ENCODE measurements at places on chromosomes 4 and X. TPM values are rescaled to one million over a fixed set of nuclear protein-coding genes. Genes with fewer than 3 reads are reported as not detected.

DNA sequence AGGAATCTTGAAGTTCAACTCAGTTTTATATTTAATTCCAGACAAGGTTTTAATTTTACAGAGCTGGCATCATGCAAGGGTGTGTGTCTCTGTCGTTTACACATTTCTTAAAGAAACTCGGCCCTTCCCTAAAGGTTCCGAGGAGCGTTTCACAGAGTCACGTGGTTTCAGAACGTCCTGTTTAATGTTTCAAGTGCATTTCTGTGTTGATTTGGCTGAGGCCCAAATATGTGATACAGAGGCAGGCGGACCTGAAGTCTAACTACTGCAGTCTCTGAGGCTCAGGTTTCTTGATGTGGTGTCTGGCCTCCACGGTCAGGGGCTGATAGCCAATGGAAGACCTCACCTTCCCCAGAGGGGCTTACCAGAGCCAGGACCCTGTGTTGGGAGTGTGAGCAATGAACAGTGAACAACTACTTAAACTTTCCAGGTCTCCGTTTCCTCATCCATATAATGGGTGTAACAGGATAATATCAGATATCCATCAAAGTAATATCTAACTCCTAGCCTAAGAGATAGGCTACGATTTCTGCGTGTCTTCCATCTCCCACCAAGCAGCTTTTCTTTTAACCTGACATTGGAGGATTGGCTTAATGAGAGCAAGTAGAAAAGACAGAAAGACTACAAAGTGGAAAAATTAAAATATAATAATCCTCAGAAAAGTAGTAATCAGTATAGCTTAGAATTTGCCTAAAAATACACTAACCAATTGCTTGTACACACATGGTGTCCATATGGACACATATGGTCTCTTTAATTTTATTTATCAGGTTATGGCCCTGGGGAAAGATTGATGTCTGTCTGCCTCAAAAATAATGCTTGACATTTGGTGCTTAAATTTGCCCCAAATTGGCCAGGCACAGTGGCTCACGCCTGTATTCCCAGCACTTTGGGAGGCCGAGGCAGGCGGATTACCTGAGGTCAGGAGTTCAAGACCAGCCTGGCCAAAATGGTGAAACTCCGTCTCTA, 50.0 kb upstream of the TRIM2 start:
- DNase-seq: no peak

EFNB1 gene
- 2.3 TPM for total RNA-seq

DNA sequence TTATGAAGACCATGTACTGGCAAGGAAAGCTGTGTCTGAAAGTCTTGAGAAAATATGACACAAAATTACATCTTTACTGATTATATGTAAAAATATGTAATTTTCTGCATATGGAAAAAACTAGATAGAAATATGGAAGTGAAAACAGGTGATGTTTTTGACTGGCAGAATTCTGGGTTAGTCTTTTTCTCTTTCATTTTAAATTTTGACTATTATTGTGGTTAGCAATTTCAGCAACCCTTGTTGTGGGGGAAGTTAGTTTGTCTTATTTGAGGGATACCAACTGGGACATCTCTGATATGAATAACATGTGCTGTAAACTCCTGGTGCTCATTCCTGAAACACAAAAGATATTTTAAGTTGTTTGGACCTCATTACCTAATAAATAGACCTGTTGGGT, 49.9 kb upstream of the CPEB2 start:
- DNase-seq: no peak

DNA sequence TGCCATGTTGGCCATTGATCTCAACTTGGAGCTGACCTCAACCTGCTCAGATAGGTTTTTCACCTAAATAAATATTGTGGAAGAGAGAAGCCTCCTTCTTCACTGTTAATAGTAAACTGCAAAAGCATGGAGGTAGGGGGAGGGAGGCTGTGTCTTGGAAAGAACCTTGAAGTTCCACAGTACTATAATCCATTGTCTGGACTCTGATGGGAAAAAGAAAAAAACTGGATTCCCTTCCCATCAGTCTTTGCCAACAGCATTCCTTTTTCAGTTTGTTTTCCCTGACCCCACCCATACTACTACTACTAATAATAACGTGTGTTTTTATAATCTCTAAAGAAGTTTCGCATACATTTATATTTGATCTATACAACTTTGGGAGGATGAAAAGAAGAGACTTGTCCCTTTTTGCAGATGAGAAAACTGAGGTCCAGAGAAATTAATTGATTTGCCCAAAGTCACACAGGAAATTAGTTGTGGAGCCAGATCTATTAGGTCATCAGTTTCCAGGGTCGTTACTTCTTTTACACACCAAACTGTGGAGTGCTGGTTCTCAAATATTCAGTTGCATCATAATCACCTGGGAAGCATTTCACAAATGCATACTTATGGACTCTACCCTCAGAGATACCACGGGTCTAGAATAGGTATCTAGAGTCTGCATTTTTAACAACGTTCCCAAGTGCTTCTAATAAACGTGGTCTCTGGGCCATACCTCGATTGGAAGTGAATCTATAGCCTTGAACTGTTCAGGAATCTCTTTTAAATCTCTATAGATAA, 59.1 kb downstream of the LUZP4 start:
- no peak for DNase-seq

- DNase-seq: no peak
Measured at GRCh38 chr4:138901177-138901576, 114.4 kb upstream of the NOCT start.

PPEF2 gene
- total RNA-seq: not detected

DNA sequence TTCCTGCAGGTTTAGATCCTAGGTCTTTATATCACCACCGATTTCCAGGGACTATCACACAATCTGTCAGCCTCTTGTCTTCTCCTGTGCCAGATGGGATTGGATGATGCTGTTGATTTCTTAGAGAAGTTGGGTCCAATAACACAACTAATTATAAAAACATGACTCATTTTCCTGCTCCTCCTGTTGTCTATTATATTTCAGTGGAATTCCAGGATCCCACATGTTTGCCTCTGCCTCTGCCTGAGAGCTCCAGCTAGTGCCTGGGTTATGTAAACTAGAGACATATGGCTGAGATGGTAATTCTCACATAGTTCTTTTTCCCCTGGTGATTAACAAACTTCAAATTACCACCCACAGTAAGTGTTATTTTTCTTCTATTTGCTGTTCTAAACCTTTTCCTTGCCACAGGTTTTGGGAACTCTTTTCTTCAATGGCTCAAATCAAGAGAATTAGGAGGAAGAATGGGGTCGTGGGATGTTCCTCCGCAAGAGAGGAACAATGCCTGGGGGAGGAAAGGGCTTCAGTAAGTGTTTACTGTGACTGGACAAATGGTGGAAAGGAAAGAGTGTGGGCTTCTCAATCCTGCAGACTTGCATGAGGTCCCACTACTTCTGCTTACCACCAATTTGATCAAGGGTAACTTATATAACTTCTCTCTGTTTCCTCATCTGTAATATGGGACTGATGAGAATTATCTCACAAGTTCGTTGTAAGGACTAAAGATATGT, 3.4 kb upstream of the HOPX start:
- no peak for DNase-seq

DNA sequence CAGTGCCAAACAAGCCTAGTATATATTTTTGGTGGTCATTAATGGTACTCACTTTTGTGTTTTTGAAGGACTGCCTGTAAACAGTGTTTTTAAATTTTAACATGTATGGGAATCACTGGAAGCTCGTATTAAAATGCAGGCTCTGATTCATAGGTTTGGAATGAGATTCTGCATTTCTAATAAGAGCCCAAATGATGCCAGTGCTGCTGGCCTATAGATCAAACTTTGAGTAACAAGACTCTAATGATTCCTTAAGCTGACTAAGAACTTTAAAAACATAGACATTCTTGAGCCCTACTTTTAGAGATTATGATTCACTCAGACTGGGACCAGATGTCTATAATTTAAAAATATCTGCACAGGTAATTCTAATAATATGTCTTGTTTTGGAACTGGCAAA, 823.2 kb upstream of the LCORL start:
- no peak for DNase-seq

- no peak for DNase-seq
Measured at GRCh38 chrX:2901367-2902036, 27.6 kb downstream of the ARSD start.

DNA sequence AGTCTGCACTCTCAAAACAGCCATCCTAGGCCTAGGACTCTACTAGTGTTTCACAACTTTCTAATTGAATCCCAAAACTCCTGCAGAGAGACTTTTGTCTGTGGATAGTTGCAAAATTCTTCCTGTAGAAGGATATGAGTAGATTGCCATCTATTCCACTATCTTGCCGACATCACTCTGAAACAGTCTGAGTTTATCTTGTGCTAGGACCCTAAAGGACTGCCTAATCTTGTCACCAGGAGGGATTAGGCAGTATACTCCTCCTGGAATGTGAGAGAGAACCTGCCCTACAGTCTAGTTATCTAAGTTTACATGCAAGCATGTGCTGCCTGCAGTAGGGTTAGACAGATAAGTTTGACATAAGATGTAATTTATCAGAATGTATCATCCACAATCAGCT, 1646.6 kb upstream of the PCDH7 start:
- no peak for DNase-seq

DNA sequence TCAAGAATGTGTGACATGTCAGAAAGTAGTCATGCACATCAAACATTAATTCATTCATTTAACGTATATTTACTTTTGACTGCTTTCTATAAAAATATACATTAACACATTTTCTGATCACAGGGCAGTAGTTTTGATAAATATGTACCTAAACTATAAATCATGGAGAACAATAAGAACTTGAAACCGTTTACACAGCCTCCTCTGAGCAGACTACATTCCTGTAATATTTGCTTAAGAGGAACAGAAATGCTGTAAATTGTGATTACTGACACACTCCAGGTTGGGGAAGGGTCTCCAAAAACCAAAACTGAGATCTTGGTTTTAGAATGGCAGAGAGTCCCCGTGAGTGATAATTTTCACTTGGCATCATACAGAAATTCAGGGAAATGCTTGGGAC, 120.7 kb upstream of the PPARGC1A start:
- no peak for DNase-seq

- no peak for DNase-seq
Measured at GRCh38 chr4:16337936-16338335, 111.7 kb upstream of the TAPT1 start.

DNA sequence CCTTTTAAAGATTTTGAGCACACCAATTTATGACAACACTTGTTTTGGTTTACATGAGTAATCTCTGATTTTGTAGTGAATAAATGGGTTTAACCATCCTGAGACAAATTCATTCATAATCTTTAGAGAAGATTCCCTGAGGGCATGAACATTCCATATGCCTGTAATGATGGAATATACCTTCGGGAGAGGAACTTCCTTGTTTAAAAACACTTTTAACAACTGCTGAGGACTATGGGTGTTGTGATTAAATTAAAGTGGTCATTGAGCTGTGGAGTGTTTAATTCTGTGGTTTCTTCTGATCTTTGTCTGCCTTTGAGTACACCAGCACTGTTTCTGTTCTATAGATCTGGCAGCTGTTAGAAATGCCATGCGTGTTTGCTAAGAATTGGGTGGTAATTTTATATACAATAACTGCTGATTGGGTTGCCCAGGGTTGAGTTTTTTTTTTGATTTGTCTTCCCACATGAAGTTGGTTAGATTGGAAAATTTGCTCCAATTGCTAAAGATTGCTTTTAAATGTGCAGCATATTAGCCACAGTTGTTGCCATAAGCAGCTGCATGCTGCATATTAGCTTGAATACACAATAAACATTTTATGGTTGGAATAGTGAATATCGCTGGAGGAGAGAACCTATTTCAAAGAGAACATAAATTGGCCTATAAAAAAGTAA, 86.8 kb downstream of the DCLK2 start:
- no peak for DNase-seq

DNA sequence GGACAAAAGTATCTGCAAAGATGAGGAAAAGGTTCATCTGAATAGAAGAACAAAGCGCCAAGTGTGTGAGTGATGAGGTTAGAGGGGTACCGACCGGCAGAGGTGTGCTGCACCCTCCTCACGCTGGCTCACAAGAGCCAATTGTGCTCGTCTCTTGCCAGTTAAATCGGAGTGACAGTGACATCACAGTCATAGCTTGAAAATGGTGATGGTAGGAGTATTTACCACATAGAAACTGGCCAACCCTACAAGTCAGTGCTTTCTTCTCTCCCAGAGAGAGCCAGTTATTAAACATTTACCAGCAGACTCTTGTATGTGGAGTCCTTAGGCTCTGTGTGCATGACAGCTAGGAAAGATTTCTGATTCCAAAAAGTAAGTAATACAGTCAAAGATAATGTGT, 32.4 kb downstream of the CLDN22 start:
- DNase-seq: no peak

GRCh38 chr4:182825786-182826185, 91.4 kb downstream of the DCTD start:
- DNase-seq: no peak

- no peak for DNase-seq
Measured at GRCh38 chrX:141341341-141341740, 99.0 kb upstream of the SPANXC start.

- no peak for DNase-seq
Measured at GRCh38 chrX:22314692-22315091, 42.0 kb downstream of the CBLL2 start.

GRCh38 chr4:21454201-21454600, 494.4 kb downstream of the KCNIP4 start:
- no peak for DNase-seq

DNA sequence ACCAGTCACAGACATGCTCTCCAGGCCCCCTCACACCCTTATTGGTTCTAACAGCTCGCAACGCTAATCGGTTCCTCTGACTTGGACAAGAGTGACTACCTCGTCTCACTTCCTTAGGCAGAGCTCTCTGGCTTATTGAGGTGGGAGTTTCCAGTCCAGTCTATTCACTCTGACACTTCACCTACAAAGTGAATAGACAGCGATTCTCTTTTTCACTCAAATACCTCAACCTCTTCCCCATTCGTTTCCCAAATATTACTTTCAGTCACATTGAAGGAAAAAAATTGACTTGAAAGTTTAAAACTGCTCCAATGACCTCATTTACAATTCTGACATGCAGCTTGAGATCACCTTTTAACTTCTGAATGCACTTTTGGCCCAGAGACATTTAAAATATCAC, 17.7 kb downstream of the HELT start:
- no peak for DNase-seq

DNA sequence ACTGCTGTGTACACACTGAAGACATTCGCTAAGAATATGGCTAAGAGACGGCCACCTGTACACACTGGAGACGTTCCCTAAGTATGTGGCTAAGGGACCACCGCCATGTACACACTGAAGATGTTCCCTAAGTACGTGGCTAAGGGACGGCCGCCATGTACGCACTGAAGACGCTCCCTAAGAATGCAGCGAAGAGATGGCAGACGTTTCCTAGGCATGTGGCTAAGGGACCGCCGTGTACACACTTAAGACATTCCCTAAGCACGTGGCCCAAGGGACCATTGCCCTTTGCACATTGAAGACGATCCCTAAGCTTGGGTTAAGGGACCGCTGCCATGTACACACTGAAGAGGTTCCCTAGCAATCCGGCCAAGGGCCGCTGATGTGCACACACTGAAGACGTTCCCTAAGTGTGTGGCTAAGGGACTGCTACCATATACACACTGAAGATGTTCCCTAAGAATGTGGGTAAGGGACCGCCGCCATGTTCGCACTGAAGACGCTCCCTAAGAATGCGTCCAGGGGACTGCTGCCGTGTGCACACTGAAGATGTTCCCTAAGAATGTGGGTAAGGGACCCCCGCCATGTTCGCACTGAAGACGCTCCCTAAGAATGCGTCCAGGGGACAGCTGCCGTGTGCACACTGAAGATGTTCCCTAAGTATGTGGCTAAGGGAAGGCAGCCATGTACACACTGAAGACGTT, 36.7 kb downstream of the DHRSX start:
- no peak for DNase-seq

EMCN gene
- not detected for total RNA-seq
